ENCODE measurements at places on chromosomes 3 and 15. TPM values are rescaled to one million over a fixed set of nuclear protein-coding genes. Genes with fewer than 3 reads are reported as not detected.
A peak's percentile ranks its signal among the peaks of the same experiment; 100 is the strongest.

GRCh38 chr15:50452927-50453326 lies 28.7 kb downstream of the USP8 start:
- H3K27ac ChIP-seq, result peak overlapping the region; percentile 21
- H3K4me3 ChIP-seq, result no peak overlapping the region
- H3K36me3 ChIP-seq, result peaks cover 69% of the 10 kb centered on the region
- no peaks in the 10 kb centered on the region for H3K27me3 ChIP-seq
- H3K4me1 ChIP-seq, result peaks cover 13% of the 10 kb centered on the region

Gene ASB7
- 18.3 TPM for total RNA-seq

- H3K27ac ChIP-seq, result no peak overlapping the region
- no peaks in the 10 kb centered on the region for H3K4me1 ChIP-seq
- no peak overlapping the region for H3K4me3 ChIP-seq
- DNase-seq, result no peak
- H3K27me3 ChIP-seq, result no peaks in the 10 kb centered on the region
Measured at GRCh38 chr3:141278196-141279076, 46.8 kb downstream of the PXYLP1 start.

GRCh38 chr15:98444138-98444537 lies 204.2 kb upstream of the IGF1R start:
- no peak overlapping the region for H3K27ac ChIP-seq
- no peaks in the 10 kb centered on the region for H3K36me3 ChIP-seq
- peaks cover 5% of the 10 kb centered on the region for H3K4me1 ChIP-seq
- no peak for DNase-seq

GRCh38 chr3:21839176-21839575 lies 88.2 kb upstream of the ZNF385D start:
- no peak for DNase-seq
- H3K27me3 ChIP-seq, result no peaks in the 10 kb centered on the region
- no peak overlapping the region for H3K27ac ChIP-seq
- no peaks in the 10 kb centered on the region for H3K36me3 ChIP-seq
- no peaks in the 10 kb centered on the region for H3K4me1 ChIP-seq

Gene XYLB
- 1.3 TPM for total RNA-seq

GRCh38 chr15:67103432-67103831 lies 38.0 kb downstream of the SMAD3 start:
- peaks cover 19% of the 10 kb centered on the region for H3K4me1 ChIP-seq
- no peak for DNase-seq
- no peak overlapping the region for H3K27ac ChIP-seq
- H3K27me3 ChIP-seq, result no peaks in the 10 kb centered on the region

Gene IGDCC3
- total RNA-seq, result not detected

Gene ALPK3
- 0.20 TPM for total RNA-seq

GRCh38 chr3:165820671-165821123 lies 16.5 kb downstream of the BCHE start:
- no peak overlapping the region for H3K4me3 ChIP-seq
- no peak for DNase-seq
- no peaks in the 10 kb centered on the region for H3K27me3 ChIP-seq
- H3K36me3 ChIP-seq, result no peaks in the 10 kb centered on the region
